ENCODE measurements at places on chromosomes 13 and 19.
A peak's percentile ranks its signal among the peaks of the same experiment; 100 is the strongest.

DNA sequence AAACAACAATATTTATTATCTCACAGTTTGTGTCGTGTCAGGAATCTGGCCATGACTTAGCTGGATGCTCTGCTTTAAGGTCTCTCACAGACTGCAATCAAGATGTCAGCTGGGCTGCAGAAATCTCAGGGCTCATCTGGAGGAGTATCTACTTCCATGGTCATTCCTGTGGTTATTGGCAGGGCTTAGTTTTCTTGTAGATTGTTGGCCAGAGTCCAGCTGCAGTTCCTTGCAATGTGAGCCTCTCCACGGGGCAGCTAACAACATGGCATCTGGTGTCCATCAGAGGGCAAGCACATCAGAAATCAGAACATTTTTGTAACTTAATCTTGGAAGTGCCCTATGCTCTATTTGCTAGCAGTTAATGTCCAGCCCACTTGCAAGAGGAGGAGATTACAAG, 45.7 kb upstream of the TDRD3 start:
- DNase-seq: no peak

GRCh38 chr19:55423225-55424005, 15.8 kb upstream of the UBE2S start:
- DNase-seq: no peak

DNA sequence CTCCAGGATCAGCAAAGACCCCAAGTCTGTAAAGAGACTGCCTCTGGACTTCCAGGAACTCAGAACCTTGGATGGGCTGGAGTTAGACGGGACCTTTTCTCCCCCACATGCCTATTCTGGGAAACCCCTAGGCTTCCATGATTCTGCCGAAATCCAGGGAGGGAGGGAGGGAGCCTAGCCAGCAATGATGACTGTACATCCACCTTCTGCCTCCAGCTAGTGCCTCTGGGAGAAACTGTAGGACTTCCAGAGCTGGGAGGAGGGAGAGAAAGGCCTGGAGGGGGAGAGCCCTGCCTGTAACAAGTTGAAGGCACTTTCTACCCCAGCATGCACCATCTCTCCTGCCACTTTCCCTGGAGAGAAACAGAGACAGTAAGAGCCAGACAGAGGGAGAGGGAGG, 6.0 kb upstream of the HAS1 start:
- no peak for DNase-seq

- DNase-seq: no peak
These were observed 5.5 kb downstream of the NR2F6 start for GRCh38 chr19:17240062-17240752.

GRCh38 chr13:28138756-28139470, 568 bp downstream of the PAN3 start:
- DNase-seq: peak; percentile 62

DNA sequence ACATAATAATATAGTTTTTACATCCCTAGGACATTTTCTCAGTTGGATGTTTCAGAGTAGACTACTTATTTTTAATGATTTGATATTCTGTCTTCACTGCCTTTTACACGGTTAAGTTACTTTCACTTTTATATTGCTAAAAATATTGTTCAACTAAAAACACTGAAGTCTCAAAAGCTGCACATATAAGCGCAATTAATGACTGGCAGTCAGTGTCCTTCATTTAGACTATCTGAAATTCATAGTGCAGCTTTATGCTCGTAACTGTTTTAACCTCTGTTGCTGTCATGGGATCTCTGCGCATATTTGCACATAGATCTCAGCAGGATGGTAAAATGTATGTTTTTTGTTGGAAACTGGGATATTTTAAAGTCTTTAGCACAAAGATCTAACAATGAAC, 864.3 kb downstream of the SLITRK6 start:
- DNase-seq: no peak

GRCh38 chr19:9323557-9323918, 441 bp upstream of the ZNF559 start:
- DNase-seq: no peak

- DNase-seq: no peak
These were observed 7.5 kb upstream of the SLC39A3 start for GRCh38 chr19:2747349-2747748.

DNA sequence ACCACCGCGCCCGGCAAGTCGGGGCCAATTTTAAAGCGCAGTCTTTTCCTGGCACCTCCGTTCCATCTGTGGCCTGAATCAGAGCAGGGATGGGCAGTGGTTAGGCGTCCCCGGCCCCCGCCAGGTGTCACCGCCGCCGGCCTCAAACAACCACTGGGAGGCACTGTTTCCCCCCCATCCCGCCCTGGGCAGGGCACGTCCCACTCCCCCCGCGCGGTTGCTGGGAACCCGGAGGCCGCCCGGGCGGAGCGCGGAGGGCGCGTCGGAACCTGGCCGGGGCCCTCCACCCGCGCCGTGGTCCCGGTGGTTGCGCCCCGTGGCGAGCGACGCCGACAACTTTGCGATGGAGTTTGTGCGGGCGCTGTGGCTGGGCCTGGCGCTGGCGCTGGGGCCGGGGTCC, at the start of gene GRIN3B:
Gene GRIN3B, plus strand, starts transcription at position 325 of the 400 bp plus-strand sequence. Its CDS starts 19 bp downstream, at position 344.
- DNase-seq: peak; percentile 49

DNA sequence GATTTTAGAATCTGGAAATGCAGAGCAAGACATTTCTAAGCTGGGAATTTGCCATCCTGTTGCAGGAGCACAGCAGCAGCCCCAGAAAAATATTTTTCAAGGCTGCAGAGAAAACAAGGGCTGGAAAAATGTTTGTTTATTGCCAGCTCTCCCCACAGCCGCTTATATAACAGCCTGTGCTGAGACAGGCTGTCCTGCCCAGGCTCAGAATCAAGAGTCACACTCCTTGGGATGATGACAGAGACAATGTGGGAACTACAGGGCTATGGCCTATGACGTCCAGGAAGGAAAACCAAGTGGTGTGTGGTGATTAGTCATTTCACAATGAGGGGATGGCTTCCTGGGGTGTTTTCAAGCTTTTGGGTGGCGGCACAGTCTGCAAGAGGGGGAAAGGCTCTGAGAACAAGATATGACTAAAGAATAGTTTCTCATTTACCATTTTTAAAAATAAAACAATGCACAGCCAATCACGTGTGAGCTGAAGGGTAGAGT, 136.3 kb upstream of the SERP2 start:
- no peak for DNase-seq

GRCh38 chr13:72458701-72459100, 268.7 kb downstream of the MZT1 start:
- DNase-seq: no peak

GRCh38 chr13:97019236-97019635, 25.0 kb upstream of the OXGR1 start:
- no peak for DNase-seq

- no peak for DNase-seq
These were observed 14.7 kb upstream of the HMGB1 start for GRCh38 chr13:30480292-30480950.

Data from stimulated activated CD4-positive, alpha-beta T cell treated with anti-CD3 and anti-CD28 coated beads, Interleukin-1b, Interleukin-23, amount 100 ng/mL, for 1 hour (primary cell).